ENCODE measurements at places on chromosomes 1 and 21.

DNA sequence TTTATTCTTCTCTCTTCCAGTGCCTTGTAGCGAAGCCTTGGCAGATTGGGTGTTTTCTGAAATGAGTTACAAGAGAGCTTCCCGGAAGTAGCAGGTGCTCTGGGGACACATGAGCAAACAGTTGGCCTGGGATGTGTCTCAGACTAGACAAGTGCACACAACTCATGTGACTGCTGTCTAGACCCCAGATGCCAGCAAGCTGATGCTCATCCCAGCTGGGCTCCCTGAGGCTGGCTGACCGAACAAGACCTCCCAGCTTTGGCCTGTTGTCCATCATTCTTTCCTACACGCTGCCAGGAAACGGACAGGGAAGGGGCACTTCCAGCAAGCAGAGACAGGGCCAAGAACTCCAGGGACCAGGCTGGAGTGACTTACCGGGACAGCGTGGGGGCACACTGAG, 18.7 kb upstream of the CSF1 start:
- no peak for DNase-seq

DNA sequence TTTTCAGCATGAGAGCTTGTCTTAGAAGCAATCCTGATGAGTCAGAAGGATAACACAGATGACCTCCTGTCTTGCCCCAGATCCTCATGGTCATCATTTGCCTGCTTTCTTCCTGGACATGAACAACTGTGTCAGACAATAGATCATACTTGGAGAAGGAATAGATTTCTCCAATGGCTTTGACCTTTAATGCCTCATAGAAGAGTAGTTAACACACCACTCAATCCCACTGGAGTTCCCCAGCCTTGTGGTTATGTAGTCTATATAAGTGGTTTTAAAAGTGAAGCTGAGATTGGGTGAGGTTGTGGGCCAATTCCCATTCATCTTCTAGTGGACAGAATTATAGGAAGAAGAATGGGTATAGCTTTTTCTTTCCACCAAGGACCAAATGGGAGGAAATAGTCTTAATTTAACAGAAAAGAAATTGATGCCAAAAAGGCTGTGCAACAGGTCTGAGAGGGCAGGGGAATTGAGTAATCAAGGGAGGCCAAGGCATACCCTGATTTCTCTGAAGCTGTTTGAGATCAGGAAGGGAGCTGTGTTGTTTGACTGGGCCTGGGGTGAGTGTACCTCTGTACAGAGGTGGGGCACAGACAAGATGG, 14.4 kb downstream of the PRCC start:
- no peak for DNase-seq

DNA sequence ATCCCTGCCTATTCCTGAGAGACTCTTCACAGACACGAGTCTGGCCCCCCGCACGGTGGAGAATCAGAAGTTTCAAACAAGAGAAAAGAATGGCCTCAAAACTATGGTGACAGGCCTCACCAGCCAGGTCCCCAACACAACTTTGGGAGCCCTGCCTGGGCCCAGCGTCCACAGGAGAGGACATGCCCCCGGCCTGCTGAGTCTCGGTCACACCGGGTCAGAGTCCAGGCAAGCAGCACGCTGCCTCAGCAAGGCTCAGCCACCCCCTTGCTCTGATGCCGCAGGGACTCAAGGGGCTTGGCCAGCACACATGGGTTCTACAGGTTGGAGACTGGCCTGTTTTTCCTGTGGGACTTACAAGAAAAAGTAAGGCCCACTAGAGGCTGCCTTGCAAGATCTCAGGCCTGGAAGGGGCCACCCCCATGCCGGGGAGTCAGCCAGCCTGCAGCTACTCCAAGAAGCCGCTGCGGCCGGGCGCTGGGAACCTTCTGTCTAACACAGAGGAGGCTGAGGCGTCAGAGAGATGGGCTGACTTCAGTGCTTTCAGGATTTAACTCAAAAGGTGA, 116.8 kb downstream of the NPHP4 start:
- DNase-seq: no peak

DNA sequence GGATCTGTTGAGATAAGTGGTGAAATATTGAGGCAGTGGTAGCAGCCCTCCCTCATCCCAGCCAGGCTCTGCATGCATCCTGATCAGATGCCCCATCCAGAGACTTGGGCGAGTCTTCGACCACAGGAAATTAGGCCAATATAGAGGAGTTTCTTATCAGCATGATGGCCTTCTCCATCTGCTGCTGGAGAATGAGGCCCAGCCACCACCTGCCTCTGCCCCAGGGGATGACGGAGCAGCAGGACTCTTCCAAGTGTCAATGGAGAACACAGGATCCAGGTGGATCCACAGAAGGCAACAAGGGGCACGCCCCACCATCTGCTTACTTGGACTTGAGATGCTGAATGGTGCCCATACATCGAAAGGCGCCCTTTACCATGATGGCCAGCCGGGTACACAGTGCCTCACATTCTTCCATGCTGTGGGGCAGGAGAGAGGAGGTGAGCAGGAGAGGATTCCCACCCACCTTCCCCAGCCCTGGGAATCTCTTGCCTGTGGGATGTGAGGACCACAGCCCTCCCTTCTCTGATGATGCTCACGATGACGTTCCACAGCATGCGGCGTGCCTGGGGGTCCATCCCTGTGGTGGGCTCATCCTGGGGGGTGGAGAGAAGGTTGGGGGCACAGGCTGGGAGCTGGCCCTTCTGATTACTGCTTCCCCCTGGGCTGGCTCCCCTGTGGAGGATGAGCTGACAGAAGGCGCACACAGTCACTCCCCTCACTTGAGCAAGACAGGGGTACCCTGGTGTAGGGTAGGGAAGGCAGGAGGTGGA, 91.5 kb upstream of the GCLM start:
- no peak for DNase-seq
